Mesendoderm (in vitro differentiated cells): ENCODE measurements at places on chromosomes 2 and 18.
A peak's percentile ranks its signal among the peaks of the same experiment; 100 is the strongest.

DNA sequence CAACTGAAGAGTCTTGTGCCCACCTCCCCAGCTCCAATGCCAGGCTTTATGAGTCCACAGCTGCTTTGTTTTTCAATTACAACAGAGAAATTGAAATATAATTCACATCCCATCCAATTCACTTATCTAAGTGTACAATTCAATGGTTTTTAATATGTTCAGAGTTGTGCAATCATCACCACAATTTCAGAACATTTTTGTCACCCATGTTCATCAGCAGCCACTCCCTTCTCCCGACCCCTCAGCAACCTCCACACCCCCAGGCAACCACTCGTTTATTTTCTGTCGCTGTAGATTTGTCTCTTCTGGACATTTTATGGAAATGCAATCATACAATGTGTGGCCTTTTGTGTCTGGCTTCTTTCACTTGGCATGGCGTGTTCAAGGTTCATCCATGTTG, 23.3 kb downstream of the INHBB start:
- H3K4me3 ChIP-seq: no peak overlapping the region
- no peaks in the 10 kb centered on the region for H3K36me3 ChIP-seq

GRCh38 chr2:126600742-126601141, 55.2 kb upstream of the GYPC start:
- no peak for DNase-seq
- H3K27me3 ChIP-seq: no peaks in the 10 kb centered on the region
- no peaks in the 10 kb centered on the region for H3K36me3 ChIP-seq
- H3K27ac ChIP-seq: no peak overlapping the region
- H3K4me1 ChIP-seq: no peaks in the 10 kb centered on the region
- no peak overlapping the region for H3K4me3 ChIP-seq

- peak overlapping the region; percentile 64 for H3K4me3 ChIP-seq
- no peak overlapping the region for H3K27ac ChIP-seq
- DNase-seq: peak; percentile 63
- H3K36me3 ChIP-seq: no peaks in the 10 kb centered on the region
Measured at GRCh38 chr2:158969715-158970240, 1.3 kb downstream of the TANC1 start.

GRCh38 chr18:12721495-12722275, 18.8 kb downstream of the PSMG2 start:
- no peak overlapping the region for H3K4me3 ChIP-seq
- peaks cover 4% of the 10 kb centered on the region for H3K36me3 ChIP-seq
- H3K27ac ChIP-seq: peak overlapping the region; percentile 19

GRCh38 chr2:11617984-11618707, 51.8 kb downstream of the NTSR2 start:
- no peak overlapping the region for H3K4me3 ChIP-seq
- no peaks in the 10 kb centered on the region for H3K4me1 ChIP-seq

DNA sequence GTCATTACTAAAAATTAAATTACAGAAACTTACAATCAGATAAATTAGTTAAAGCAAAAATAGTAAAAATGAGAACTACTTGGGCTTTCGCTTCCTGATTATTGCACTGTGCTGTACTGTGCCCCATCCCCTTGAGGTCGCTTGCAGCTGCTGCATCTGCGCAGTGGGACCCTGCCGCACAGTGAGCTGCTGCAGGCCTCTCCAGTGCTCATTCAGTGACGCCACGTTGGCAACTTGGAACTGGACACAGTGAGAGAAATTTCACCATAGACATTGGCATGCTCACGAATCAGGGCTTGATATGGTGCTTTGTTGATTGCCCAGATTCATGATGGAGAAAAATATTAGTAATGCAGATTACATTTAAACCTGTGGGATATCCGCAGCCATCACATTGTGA, 290.8 kb upstream of the MYT1L start:
- DNase-seq: no peak
- no peaks in the 10 kb centered on the region for H3K27me3 ChIP-seq
- no peaks in the 10 kb centered on the region for H3K4me1 ChIP-seq
- H3K36me3 ChIP-seq: no peaks in the 10 kb centered on the region
- no peak overlapping the region for H3K27ac ChIP-seq

DNA sequence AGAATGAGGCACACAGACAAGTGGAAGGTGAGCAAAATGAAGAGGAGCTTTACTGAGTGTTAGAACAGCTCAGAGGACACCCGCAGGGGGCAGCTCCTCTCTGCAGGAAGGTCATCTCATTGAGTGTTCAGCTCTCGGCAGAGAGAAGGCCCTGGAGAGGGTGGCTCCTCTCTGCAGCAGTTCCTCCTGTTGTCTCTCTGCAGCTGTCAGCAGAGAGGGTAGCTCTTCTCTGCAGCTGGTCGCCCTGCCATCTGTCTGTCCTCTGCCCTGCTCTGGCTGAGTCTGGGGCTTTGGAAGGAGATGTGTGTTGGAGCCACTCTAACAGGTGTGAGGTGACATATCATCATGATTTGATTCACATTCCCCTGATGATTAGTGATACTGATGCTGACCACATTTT, 6.8 kb upstream of the SNTG2 start:
- no peak overlapping the region for H3K27ac ChIP-seq
- no peaks in the 10 kb centered on the region for H3K36me3 ChIP-seq
- DNase-seq: no peak
- no peak overlapping the region for H3K4me3 ChIP-seq
- no peaks in the 10 kb centered on the region for H3K4me1 ChIP-seq

- no peaks in the 10 kb centered on the region for H3K27me3 ChIP-seq
- H3K36me3 ChIP-seq: no peaks in the 10 kb centered on the region
Measured at GRCh38 chr2:183117226-183117625, 7.0 kb upstream of the NUP35 start.

GRCh38 chr2:157246765-157247407, 10.6 kb upstream of the GALNT5 start:
- no peak overlapping the region for H3K27ac ChIP-seq
- no peaks in the 10 kb centered on the region for H3K27me3 ChIP-seq
- no peaks in the 10 kb centered on the region for H3K36me3 ChIP-seq
- peaks cover 3% of the 10 kb centered on the region for H3K4me1 ChIP-seq
- peak; percentile 85 for DNase-seq
- H3K4me3 ChIP-seq: no peak overlapping the region

DNA sequence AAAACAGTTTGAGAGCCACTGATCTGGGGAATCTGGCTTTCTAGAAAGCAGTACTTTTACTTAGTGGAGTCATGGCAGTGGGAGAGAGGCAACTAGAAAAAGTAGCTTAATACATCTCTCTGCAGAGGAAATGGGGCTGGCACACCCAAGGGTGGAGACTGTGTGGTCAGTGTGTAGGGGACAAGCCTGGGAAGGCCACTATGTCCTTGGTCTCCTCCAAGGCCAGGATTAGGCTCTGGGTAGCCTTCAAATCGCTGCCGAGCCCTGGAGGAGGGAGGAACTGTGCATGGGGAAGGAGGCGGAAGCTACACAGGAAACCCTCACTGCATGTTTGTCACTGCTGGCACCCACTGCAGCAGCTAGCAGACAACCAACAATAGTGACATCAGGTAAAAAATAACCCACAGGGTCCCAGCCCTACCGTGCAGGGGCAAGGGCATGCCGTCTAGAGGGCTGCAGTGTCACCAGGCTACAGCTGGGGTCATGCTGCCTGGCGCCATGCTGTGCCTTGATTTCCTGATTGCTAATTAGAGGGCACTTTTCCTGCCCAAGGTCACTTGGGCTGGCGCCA, 34.8 kb downstream of the LBH start:
- H3K4me3 ChIP-seq: no peak overlapping the region
- H3K27ac ChIP-seq: no peak overlapping the region

- no peak overlapping the region for H3K4me3 ChIP-seq
- no peaks in the 10 kb centered on the region for H3K27me3 ChIP-seq
Measured at GRCh38 chr2:11738589-11739436, 7.6 kb upstream of the LPIN1 start.
